ENCODE measurements at places on chromosomes 4 and X. TPM values are rescaled to one million over a fixed set of nuclear protein-coding genes. Genes with fewer than 3 reads are reported as not detected.
A peak's percentile ranks its signal among the peaks of the same experiment; 100 is the strongest.

DNA sequence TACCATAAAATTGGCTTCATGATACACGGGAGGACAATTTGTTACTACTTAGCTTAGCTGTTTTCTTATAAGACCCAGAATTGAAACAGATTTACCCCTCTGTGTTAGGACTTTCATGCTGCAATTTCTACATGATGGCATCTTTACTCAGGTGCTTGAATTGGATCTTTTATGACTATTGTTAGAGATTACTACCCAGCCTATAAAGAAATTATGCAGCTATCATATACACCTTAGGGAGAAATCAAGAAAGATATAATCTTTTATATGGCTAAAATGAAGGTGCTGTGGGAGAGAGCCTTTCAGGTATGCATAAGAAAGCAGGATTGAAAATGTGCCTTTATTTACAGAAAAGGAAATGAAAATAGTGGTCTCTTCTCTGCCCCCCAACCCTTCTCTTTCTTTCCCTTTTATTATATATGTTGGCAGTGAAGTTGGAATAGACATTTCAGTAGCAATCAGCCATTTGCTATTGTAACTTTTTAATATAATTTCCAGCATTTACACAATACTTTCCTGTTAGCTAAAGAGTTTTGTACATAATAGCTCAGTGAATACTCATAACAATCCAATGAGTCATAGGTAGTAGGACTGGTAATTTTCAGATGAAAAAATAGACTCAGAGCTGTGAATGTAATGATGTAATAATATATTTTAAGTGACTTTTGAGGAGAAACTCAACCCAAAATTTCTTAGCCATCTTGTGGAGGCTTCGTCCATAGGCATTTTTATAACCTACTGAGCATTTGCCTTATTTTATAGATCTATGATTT is 311.8 kb downstream of the ADGRL3 start:
- DNase-seq, result no peak
- H3K27ac ChIP-seq, result no peak overlapping the region
- no peaks in the 10 kb centered on the region for H3K36me3 ChIP-seq

DNA sequence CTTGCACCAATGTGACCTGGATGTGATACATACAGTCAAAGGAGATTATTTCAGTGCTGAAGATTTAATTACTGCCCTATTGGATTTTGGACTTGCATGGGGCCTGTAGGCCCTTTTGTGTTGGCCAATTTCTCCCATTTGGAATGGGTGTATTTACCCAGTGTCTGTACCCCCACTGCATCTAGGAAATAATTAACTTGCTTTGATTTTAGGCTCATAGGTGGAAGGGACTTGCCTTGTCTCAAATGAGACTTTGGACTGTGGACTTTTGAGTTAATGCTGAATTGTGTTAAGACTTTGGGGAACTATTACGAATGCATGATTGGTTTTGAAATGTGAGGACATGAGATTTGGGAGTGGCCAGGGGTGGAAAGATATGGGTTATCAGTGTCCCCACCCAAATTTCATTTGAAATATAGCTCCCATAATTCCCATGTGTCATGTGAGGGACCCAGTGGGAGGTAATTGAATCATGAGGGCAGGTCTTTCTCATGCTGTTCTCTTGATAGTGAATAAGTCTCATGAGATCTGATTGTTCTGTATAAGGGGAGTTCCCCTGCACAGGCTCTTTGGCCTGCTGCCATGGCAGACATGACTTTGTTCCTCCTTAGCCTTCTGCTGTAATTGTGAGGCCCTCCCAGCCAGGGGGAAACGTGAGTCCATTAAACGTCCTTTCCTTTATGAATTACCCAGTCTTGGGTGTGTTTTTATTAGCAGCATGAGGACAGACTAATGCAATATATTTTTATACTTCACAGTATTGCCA is 362.2 kb upstream of the SPANXN4 start:
- no peak overlapping the region for H3K27ac ChIP-seq
- H3K4me3 ChIP-seq, result no peak overlapping the region
- no peaks in the 10 kb centered on the region for H3K36me3 ChIP-seq
- H3K4me1 ChIP-seq, result no peaks in the 10 kb centered on the region

DNA sequence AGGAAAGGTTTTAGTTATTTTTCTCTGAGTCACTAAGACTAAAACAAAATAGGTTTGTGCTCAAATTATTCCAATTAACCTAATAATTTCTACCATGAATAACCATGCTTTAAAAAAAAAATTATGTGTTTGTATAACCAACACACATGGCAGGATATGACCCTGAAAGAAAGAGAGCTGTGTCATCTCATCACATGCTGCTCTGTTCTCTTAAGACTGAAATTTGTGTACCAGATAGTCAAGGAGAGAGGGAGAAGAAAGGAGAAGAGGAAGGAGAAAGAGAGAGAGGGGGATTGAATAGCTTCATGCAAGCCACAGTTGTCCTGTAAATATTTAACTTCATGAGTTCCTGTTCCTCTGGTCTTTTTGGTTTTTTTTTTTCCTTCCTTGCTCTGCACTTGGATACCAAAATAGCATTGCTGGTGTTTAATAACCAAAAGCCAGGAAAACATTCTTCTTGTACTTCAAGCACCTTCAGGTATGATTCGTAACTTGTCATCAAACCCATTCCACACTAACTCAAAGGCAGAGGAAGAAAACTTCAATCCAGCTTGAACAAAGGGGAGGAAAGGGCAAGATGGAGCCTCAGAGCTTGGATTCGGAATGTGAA is 6.4 kb upstream of the PROM1 start:
- no peaks in the 10 kb centered on the region for H3K27me3 ChIP-seq
- DNase-seq, result no peak
- H3K4me1 ChIP-seq, result peaks cover 9% of the 10 kb centered on the region
- H3K36me3 ChIP-seq, result no peaks in the 10 kb centered on the region
- no peak overlapping the region for H3K4me3 ChIP-seq
- no peak overlapping the region for H3K27ac ChIP-seq

- no peaks in the 10 kb centered on the region for H3K36me3 ChIP-seq
- no peak overlapping the region for H3K27ac ChIP-seq
- no peaks in the 10 kb centered on the region for H3K4me1 ChIP-seq
- H3K27me3 ChIP-seq, result no peaks in the 10 kb centered on the region
Measured at GRCh38 chr4:145347684-145348083, 134.0 kb upstream of the SMAD1 start.

GRCh38 chr4:42282081-42282901 is 115.0 kb upstream of the SHISA3 start:
- H3K4me1 ChIP-seq, result no peaks in the 10 kb centered on the region
- H3K27me3 ChIP-seq, result peaks cover 3% of the 10 kb centered on the region
- DNase-seq, result peak; percentile 51
- H3K27ac ChIP-seq, result no peak overlapping the region

GRCh38 chr4:83255584-83255983 is 29.0 kb downstream of the COQ2 start:
- H3K36me3 ChIP-seq, result no peaks in the 10 kb centered on the region
- DNase-seq, result no peak
- no peaks in the 10 kb centered on the region for H3K27me3 ChIP-seq
- peaks cover 15% of the 10 kb centered on the region for H3K4me1 ChIP-seq

Gene TLR1
- 0.61 TPM for total RNA-seq

Gene GATA1
- total RNA-seq, result not detected

Gene FGD1
- total RNA-seq, result 4.7 TPM

Gene TCEAL7
- total RNA-seq, result 39.1 TPM

Gene ADAMTS3
- 6.7 TPM for total RNA-seq

Gene DCAF8L2
- not detected for total RNA-seq

Gene SYNPO2
- 8.5 TPM for total RNA-seq

Gene SLIT2
- total RNA-seq, result 2.3 TPM

Gene ARHGAP6
- 31.1 TPM for total RNA-seq

Gene IQSEC2
- total RNA-seq, result 2.2 TPM
